IMR-90 (cell line): ENCODE measurements at places on chromosomes 6 and 20.

DNA sequence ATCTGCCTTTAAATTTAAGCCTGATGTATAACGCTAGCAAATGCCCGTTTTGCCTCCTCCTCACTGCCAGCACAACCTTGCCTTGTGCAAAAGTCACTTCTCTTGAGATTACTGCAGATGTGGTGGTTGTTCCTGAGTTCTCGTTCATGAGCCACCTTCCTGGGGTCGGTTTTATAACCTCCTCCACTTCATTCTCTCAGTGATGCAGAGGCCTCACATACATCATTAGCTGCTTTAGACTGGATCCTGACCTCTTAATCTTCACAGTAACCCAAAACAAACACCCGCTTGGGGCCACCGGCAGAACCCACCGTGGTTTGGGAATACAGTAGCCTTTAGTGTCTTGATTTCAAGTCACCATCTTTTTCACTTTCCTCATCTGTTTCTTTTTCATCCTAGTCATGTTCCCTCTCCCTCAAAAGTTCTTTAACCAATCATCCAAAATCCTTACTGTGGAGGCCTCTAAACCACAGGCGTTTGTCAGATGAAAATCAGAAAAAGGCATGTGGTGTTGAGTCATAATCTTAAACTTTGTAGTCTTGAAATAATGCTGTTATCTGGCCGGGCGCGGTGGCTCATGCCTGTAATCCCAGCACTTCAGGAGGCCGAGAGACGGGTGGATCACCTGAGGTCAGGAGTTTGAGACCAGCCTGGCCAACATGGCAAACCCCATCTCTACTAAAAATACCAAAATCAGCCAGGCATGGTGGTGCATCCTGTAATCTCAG lies 430.3 kb upstream of the SOX4 start:
- DNase-seq: peak; percentile 79

DNA sequence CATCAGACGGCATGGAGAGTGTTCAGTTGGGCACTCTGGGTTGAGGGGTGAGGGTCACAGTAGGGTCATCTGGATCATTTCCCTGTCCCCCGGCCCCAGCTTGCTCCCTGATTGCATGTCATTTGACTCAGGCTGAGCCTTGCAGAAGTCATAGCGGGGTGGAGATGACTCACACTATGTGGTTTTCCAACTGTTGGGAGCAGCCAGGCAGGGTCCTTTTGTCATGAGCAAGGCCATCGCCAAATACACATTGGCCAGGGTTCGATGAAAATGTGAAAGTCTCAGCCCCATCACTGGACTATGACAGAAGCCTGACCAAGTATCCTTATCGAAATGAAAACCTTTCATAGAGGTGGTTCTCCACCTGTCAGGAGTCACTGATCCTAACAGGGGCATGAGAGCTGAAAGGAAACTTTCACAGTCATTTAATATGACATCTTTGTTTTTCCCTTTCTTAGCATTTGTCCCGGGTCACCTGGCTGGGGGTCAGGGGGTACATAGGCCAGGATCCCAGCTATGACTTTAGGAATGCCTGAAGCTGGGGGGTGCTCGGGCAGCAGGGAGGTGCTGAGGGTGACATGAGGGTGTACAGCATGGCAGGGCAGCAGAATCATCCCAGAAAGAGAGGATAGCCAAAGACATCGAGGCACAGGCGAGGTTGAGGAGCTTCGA lies 70.2 kb upstream of the CD93 start:
- peak; percentile 82 for DNase-seq

DNA sequence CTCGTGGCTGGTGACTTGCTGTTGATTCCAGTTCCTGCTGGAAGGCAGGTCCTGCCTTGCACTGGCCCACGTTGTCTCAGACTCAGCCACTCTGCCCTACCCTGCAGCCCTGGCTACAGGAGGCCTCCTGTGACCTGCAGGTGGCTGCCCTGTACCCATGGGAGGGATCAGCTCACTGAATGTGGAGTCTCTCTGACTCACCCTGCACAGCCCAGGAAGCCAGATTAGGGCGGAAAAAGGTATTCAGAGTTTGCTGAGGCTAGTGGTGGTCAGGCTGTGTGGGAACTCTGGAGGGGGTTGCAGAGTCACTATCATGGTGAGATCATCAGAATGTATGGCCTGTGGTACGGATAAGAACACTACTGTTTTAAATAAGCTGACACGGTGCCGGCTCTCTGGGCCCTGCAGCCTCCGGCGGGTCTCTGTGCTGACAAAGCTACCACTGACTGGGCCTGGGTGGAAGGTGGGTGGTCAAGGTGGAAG lies 24.7 kb upstream of the PYGB start:
- DNase-seq: peak; percentile 97

DNA sequence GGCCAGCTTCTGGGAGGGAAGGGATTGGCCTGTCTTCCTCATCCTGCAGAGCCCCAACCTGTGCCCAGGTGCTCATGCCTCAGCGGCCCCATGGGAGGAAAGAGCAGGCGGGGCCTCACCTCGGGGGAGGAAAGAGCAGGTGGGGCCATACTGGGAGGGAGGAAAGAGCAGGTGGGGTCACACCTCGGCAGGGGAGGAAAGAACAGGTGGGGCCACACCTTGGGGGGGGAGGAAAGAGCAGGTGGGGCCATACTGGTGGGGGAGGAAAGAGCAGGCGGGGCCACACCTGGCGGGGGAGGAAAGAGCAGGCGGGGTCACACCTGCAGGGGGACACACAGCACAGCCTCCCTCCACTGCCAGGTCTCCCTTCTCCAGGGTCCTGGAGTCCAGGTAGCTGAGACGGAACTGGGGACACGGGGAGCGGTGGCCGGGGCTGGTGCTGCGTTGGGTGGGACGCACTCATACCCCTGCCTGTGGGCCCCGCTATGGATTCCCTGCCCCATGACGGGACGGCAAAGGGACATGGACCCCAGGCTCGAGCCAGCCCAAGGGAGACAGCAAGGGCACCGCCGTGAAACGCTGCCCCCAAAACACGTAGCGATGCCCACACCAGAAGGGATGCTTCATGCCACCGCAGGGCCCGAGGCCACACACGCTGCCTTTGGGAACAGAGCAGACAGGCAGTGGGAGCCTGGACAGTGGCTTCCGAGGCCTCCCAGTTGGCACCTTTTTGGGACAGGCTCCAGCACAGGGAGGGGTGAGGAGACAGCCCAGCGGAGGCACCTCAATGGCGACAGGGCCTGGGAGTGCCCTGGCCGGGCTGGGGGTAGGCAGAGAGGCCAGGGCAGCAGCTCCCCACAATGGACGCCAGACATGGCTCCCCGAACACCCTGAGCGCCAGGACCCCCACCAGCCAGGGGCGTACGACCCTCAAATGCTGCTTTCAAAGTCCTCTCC lies 43.3 kb upstream of the CHRNA4 start:
- no peak for DNase-seq

GRCh38 chr20:38125157-38126056 lies 39.7 kb downstream of the TGM2 start:
- DNase-seq: peak; percentile 58
